Upper lobe of right lung (tissue), 1 donor: ENCODE measurements at places on chromosomes 3 and 15. TPM values are rescaled to one million over a fixed set of nuclear protein-coding genes. Genes with fewer than 3 reads are reported as not detected.

Gene GRK7
- 0.12 TPM for total RNA-seq

Gene HES1
- total RNA-seq, result 43.6 TPM

Gene CHRNA7
- total RNA-seq, result 0.75 TPM

Gene MBNL1
- total RNA-seq, result 229 TPM

Gene WNT5A
- 24.5 TPM for total RNA-seq

Gene DNAH12
- 0.52 TPM for total RNA-seq

Gene NPHP3
- total RNA-seq, result 33.7 TPM

Gene RFX7
- total RNA-seq, result 15.7 TPM

Gene ARPP21
- not detected for total RNA-seq

Gene TAGLN3
- total RNA-seq, result not detected

Gene ELP6
- total RNA-seq, result 17.9 TPM

Gene ZNF639
- 28.9 TPM for total RNA-seq

Gene EFCAB12
- total RNA-seq, result 0.55 TPM

Gene TGM5
- not detected for total RNA-seq

Gene A4GNT
- not detected for total RNA-seq

Gene GP9
- 1.2 TPM for total RNA-seq

Gene CKMT1B
- 0.84 TPM for total RNA-seq

Gene GADL1
- not detected for total RNA-seq

Gene IGDCC3
- total RNA-seq, result not detected

Gene GHSR
- not detected for total RNA-seq

Gene STRIT1
- total RNA-seq, result not detected

Gene TRIM42
- not detected for total RNA-seq

Gene ASB14
- total RNA-seq, result not detected

Gene SAMD7
- not detected for total RNA-seq

Gene SCAMP5
- 2.6 TPM for total RNA-seq

Gene TRPM7
- 44.3 TPM for total RNA-seq

Gene GXYLT2
- total RNA-seq, result 8.4 TPM
